ENCODE measurements at places on chromosomes 3 and 15. TPM values are rescaled to one million over a fixed set of nuclear protein-coding genes. Genes with fewer than 3 reads are reported as not detected.

PATL2 gene
- 0.69 TPM for total RNA-seq

FAM227B gene
- 3.8 TPM for total RNA-seq

DNA sequence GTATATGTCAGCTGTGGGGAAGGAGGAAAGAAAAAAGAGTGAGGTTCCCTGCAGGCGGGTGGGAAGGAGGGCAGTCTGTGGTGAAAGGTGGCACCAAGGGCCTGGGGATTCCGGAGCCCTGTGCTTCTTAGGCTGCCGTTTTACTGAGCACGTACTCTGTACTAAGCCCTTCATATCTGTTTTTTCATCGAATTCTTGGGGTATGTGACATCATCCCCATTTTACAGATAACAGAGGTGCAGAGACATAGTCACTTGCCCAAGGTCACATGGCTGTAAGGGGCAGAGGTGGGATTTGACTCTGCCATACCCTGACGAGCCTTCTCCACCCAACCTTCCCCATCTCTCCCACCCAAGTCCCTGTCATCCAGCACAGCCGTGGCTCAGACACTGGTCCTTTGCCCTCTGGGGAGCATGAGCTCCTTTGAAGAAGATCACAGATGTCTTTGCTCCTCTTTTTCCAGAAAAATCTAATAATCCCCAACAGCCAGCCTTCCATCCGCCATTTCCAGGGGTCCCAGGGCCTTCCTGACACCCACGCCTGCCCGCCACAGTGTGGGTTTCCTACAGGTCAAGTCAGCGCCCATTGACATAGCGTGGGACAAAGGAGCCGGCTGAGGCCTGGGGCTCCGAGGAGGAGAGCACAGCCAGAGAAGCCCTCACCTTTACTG lies 24.2 kb downstream of the CYP11A1 start:
- no peak overlapping the region for H3K27ac ChIP-seq
- peaks cover 2% of the 10 kb centered on the region for H3K36me3 ChIP-seq
- peaks cover 12% of the 10 kb centered on the region for H3K27me3 ChIP-seq
- DNase-seq: no peak
- peaks cover 3% of the 10 kb centered on the region for H3K4me1 ChIP-seq

GRCh38 chr15:43243020-43243645 lies 22.3 kb upstream of the EPB42 start:
- no peaks in the 10 kb centered on the region for H3K27me3 ChIP-seq
- H3K36me3 ChIP-seq: no peaks in the 10 kb centered on the region
- H3K27ac ChIP-seq: no peak overlapping the region

THRB gene
- 0.38 TPM for total RNA-seq

LHFPL4 gene
- total RNA-seq: 0.08 TPM

DNA sequence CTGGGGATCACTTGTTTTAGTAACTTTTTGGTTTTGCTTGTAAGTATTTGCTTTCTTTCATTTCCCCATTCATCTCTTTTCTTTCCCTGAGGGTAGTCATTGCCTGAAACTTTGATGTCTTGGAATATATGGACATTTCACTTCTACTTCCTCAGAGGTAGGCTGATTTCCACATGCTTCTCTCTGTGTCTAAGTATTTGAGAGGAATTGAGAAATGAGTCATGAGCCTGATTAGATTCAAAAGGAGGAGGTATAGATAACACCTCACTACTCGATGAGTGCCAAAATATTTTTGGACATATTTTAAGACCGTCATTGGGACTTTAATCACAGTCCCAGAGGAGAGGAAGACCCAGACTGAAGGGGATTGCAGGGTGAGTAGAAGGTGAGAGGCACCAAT lies 480.1 kb upstream of the SGO1 start:
- no peak overlapping the region for H3K27ac ChIP-seq
- H3K36me3 ChIP-seq: no peaks in the 10 kb centered on the region
- no peaks in the 10 kb centered on the region for H3K4me1 ChIP-seq
- no peaks in the 10 kb centered on the region for H3K27me3 ChIP-seq

DNA sequence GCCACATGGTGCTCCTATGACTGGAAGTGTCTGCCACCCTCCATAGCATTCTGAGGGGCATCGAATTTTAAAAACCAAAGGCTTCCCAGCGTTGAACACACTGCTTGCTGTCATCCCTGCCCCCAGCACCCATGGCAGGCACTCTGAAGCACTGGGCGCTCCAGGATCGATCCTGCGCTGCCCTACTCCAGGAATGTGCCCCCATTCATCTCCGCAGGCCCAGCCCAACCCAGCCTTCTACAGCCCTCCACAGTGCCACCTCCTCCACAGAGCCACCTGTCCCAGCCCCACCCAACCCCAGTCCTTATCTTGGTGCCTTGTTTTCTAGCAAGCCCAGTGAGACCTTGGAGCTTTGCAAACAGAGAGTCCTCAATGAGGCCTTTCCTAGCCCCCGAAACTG lies 52.2 kb downstream of the WNT7A start:
- no peak for DNase-seq
- H3K27me3 ChIP-seq: peaks cover 15% of the 10 kb centered on the region
- no peaks in the 10 kb centered on the region for H3K36me3 ChIP-seq
- no peaks in the 10 kb centered on the region for H3K4me1 ChIP-seq
- H3K4me3 ChIP-seq: no peak overlapping the region

NGLY1 gene
- total RNA-seq: 22.8 TPM

DNA sequence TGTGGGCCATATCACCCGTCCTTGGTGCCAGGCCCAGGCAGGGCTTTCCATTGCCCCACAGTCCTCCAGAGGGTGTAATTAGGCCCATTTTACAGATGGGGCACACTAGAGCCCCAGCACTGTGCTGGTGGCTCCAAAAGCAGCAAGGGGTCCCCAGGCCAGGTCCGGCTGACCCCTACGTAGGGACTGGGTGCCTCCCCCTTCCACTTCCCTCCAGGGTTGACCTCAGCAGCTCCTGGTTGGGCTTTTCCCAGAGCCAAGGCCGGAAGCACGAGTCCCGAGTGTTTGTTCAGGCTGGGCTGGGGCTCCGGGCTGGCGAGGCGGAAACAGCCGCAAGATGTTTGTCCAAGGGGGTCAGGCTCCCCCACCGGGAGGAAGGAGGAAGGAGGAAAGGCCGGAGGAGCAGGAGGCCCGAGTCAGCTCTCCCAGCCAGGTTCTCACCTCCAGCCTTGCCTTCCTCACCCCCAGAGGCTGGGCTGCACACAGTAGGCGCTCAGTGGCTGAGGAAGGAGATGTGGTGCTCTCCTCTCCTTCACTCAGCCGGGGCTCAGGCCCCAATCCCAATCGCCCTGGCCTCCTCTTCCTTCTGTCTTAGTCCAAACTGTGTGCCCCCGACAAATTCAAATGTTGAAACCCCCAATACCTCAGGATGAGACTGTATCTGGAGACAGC lies 17.1 kb upstream of the PLXND1 start:
- H3K4me3 ChIP-seq: no peak overlapping the region
- DNase-seq: peak; percentile 88
- H3K27me3 ChIP-seq: peaks cover 28% of the 10 kb centered on the region
- H3K4me1 ChIP-seq: peaks cover 70% of the 10 kb centered on the region

DNA sequence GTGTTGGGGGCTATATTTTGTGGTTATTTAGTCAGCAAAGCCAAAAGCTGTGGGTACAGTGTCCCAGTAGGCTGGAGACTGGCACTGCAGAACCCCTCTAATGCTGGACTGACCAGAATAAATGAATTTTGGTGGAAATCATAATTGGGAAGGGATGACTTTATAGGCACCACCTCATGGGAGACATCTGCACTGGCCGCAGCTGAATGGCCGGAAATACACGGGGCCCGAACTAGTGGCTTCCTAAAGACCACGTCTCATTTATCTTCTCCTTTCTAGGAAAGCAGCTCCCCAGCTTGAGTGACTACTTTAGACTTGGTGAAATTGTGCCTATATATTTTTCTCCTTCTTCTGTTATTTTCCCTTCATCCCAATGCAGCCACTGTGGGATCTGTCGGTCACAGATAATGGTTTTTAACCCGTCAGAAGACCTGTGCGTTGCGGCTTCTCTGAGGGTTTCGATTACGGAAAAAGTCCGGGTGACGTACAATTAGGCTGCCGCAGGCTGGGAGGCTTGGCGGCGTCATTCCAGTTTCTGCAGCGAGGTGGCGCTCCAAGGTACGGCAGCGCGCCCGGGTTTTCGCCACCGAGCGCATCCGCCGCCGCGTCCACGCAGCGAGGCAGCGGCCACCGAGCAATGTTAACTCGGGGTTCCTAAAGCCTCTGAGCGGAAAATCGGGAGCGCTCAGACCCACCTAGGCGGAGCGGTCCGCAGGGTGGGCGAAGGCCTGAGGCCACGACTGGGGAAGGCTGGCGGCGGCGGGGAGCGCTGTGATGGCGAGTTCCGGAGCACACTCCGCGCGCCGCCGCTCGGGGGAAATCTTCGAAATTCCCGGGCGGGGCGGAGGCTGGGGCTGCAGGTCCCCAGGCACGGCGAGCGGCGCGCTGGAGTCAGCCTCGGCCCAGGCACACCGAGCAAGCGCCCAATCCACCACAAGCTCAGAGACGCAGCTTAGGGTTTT lies 26.3 kb downstream of the NR2F2 start:
- no peak overlapping the region for H3K27ac ChIP-seq
- H3K4me1 ChIP-seq: peaks cover 28% of the 10 kb centered on the region
- H3K36me3 ChIP-seq: no peaks in the 10 kb centered on the region
- H3K4me3 ChIP-seq: peak overlapping the region; percentile 84

CYP8B1 gene
- not detected for total RNA-seq

- peaks cover 25% of the 10 kb centered on the region for H3K27me3 ChIP-seq
- H3K4me1 ChIP-seq: peaks cover 27% of the 10 kb centered on the region
- no peaks in the 10 kb centered on the region for H3K36me3 ChIP-seq
- no peak for DNase-seq
These were observed 71.8 kb upstream of the POLG start for GRCh38 chr15:89406218-89406939.

DNA sequence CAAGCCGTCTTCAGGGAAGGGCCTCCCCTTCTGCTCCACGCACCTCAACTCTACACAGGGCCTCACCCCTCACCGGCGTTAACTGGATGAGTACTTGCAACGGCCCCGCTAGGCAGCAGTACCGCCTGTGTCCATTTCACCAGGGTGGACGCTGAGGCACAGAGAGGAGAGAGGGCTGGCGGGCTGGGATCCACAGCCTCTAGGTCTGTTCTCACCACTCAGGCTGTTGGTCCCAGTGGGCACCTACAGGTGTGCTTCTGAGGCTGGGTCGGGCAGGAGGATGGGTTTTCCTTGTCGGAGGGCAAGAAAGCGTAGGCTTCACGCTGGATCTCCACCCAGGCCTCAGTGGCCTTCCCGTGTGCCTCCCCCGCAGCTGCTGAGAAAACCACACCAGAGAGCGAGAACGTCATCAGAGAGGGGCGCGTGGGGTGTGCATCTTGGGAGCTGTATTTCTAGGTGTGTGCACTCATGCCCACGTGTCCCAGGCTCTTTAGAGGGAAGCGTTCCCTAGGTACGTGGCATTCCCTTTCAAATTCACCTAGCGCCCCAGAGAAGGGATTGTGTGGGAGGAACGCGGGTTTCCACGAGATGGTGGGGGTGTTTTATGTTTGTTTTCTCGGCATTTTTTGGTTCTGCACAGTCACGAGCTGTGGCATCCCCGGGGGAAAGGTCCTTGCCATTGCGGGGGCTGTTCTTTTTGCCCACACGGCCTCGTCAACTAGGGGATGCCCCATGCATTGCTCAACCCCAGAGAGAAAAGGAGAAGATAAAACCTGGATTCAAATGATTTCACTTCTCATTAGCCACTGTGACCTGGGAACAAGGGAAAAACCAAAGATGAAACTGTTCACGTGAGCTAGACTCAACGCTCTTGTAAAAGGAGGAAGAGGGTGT lies 67.7 kb downstream of the MGLL start:
- no peak overlapping the region for H3K4me3 ChIP-seq
- no peak overlapping the region for H3K27ac ChIP-seq
- DNase-seq: no peak

- peak overlapping the region; percentile 34 for H3K27ac ChIP-seq
- peaks cover 35% of the 10 kb centered on the region for H3K4me1 ChIP-seq
These were observed 98.2 kb upstream of the TJP1 start for GRCh38 chr15:29920515-29920914.

GRCh38 chr3:43389388-43390254 lies 103.3 kb downstream of the SNRK start:
- peaks cover 92% of the 10 kb centered on the region for H3K4me1 ChIP-seq
- H3K27me3 ChIP-seq: no peaks in the 10 kb centered on the region
- H3K36me3 ChIP-seq: peaks cover 25% of the 10 kb centered on the region
- peak overlapping the region; percentile 60 for H3K4me3 ChIP-seq
- peak overlapping the region; percentile 100 for H3K27ac ChIP-seq
- peak; percentile 46 for DNase-seq

GRCh38 chr3:33704891-33705290 lies 13.2 kb downstream of the CLASP2 start:
- no peak for DNase-seq
- peaks cover 1% of the 10 kb centered on the region for H3K27me3 ChIP-seq
- H3K4me1 ChIP-seq: peaks cover 4% of the 10 kb centered on the region
- peaks cover 21% of the 10 kb centered on the region for H3K36me3 ChIP-seq
- H3K27ac ChIP-seq: no peak overlapping the region
- H3K4me3 ChIP-seq: no peak overlapping the region

DNA sequence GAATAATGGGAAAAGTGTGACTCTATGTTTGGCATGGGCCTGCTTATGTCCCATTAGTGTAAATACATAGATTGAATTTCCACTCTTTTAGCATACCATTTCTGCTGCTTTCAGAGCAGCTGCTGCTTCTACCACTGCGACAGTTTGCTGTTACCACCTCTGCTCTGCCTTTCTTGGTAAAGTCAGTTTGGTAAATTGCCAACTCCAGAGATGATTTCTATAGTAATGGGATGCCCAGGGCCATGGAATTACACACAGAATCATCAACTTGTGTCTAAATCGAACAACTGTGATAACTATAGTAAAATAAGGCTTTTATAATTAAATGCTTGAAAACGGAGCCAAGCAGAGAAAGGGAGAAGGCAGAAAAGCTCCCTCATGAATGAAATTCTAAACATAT lies 168.4 kb upstream of the VEPH1 start:
- H3K36me3 ChIP-seq: no peaks in the 10 kb centered on the region
- H3K4me1 ChIP-seq: peaks cover 17% of the 10 kb centered on the region
- no peak for DNase-seq
- H3K4me3 ChIP-seq: no peak overlapping the region
- no peak overlapping the region for H3K27ac ChIP-seq
- peaks cover 2% of the 10 kb centered on the region for H3K27me3 ChIP-seq

DNA sequence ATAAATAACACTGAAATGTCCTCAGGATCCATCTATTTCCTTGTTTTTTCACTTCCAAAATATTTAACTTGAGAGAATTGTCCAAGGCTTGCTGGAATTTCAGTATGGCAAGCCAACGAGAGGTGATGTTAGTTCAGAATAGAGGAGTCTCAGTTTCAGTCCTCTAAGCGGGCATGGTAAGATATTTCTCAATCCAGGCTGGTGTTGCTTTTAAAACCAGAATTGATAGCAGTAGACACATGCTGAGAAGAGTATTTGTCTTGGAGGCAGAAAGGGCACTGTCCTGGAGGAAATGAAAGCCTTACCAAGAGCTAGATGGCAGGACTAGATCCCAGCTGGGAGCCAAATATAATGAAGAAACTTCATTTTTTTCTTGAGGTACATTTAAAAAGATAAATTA lies 23.1 kb downstream of the PHLDB2 start:
- H3K36me3 ChIP-seq: peaks cover 18% of the 10 kb centered on the region
- no peak overlapping the region for H3K4me3 ChIP-seq
- peaks cover 25% of the 10 kb centered on the region for H3K4me1 ChIP-seq
- DNase-seq: no peak

DAZL gene
- total RNA-seq: 0.33 TPM
